ENCODE measurements at places on chromosomes 7 and 10.

DNA sequence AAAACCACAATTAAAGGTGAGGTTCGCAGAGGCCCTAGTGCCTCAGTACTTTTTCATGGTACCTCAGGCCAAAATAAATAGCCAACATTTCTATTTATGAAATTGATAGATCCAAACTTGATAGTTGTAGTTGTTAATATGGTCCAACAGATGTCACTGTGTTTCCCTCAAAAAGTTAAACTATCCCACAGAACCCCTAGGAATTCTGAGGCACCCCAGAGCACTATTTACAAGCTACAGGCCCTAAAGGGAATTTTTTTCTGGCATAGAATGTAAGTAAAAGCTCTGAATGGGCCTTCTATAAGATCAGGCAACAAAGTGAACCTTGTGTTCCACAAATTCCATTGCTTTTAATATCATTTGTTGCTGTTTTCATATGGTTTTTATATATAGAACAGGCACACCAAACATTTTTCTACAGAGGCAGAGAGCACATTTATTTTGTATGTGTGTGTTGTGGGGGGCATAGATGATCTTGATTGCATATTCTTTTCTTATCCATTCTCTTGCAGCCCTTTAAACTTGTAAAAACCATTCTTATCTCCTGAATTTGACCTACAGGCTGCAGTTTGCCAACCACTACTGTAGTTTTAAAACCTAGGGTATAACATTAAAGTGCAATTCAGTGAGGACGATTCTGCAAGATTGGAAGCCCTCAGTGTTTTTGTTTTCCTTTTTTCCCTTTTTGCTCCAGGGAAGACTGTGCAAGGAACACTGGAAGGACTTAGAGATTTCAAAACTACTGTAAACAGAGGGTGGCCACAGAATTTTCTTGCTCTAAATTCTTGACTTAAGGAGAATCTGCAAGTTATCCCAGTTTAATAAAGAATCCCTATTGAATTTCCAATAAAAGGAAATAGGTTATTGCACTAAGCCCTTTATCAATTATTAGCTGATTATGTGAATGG, 3.5 kb upstream of the ARL4A start:
- DNase-seq = no peak

DNA sequence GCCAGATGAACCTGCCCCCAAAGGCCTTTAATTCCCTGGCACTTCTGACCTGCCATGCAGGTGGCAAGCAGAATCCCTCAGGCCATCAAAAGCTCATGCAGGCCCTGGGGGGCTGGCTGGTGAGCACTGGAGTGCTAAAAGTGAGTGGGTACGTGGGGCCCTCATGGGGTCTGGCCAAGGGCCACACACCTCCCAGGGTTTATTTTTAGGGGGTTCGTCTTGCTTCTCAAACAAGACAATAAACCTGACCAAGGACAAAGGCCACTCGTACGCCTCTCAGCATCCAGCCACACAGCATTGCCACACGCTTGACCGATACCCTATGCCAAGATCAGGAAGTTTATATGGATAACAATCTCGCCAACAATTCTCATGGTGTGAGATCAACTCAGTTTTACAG, 33.1 kb upstream of the DOCK1 start:
- DNase-seq = no peak

DNA sequence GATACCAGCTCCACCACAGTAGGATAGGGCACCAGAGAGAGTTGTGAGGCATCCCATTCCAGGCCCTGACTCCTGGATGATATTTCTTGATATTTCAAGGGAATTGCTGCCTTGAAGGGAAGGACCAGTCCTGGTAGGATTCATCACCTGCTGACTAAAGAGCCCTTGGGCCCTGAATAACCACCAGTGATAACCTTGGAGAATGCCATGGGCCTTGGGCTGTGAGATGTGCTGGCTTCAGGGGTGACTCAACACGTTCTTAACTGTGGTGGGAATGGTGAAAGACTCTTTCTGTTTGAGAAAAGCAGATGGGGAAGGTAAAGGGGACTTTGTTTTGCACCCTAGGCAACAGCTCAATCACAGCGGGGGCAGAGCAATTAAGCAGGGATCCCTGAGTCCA, 21.4 kb upstream of the ASZ1 start:
- no peak for DNase-seq

- DNase-seq = no peak
Measured at GRCh38 chr10:70296406-70296899, 12.6 kb upstream of the NPFFR1 start.

GRCh38 chr10:69839696-69840345, 38.1 kb downstream of the COL13A1 start:
- DNase-seq = no peak

DNA sequence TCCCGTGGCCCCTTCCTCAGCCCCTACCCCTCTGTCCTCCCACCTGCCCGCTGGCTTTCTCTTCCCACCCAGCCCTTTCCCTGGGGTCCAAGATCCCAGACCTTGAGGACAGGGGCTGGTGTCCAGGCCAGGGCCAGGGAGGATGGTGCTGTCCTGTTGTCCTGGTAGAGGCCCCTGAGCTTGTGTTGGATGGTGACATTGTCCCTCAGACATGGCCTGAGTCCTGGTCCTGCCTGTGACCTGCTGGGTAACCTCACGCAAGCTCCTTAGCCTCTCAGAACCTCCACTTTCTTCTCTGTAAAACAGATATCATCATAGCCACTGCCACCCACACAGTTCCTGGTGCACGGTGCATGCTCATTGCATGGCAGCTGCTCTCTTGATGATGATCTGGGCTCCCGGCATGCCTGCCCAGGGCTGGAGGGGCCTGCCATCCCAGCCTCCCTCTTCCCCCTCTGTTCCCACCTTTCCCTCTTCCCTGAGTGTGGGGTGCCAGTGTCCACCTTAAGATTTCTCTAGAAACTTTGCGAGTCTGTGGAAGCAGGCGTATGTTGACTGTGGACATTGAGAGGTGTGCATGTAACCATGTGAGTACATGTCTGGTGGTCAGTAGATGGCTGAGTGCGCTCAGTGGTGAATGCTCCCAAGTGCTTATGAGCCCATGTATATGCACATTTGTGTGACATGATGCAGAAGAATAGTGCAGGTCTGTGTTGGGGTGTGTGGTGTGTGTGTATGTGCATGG, 60.4 kb downstream of the NEURL1 start:
- DNase-seq = no peak

- DNase-seq = no peak
Measured at GRCh38 chr7:116702046-116702785, 30.2 kb downstream of the MET start.

DNA sequence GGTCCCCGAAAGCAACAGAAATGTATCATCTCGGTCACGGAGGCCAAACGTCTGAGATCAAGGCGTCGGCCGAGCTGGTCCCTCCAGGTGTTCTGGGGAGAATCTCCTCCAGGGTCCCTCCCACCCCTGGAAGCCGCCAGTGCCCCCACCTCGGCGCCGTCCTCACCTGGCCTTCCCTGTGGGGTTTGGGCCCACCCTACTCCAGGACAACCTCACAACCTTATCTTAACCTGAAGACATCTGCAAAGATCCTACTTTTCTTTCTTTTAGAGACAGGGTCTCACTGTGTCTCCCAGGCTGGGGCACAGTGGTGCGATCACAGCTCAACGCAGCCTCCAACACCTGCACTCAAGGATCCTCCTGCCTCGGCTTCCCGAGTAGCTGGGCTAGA, 33.4 kb downstream of the ADAP1 start:
- no peak for DNase-seq

- DNase-seq = no peak
Measured at GRCh38 chr10:50651808-50652207, 28.1 kb upstream of the SGMS1 start.

- no peak for DNase-seq
Measured at GRCh38 chr7:151999424-152000090, 25.9 kb upstream of the GALNT11 start.

DNA sequence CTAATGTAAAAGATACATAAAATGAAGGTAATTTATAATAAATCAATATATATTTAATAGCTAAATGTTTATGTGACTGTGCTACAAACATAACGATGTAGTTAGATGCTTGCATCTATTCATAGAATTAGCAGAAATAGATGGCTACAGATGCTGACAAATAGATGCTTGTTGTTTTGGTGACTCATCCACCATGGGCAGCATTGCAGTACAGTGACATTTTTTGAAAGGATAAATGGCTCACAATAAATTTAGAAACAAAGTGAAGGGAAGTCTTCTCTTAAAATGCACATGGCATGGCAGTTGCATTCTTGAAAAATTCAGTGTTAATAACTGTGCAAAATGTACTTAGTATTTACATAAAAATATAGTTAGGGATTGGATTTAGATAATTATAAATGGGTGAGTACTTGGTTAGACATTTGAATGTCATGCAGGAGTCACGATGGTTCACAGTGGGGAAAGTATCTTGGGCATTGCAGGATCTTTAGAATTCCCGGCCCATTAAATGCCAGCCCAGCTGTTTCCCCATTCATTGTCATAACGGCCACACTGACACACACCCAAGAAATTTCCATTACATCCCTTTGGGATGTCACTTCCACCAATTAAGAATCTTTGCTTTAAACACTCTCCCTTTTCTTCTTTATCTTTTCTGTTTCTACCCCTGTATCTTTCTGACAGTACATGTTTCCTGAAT, 564.1 kb downstream of the ATRNL1 start:
- no peak for DNase-seq

DNA sequence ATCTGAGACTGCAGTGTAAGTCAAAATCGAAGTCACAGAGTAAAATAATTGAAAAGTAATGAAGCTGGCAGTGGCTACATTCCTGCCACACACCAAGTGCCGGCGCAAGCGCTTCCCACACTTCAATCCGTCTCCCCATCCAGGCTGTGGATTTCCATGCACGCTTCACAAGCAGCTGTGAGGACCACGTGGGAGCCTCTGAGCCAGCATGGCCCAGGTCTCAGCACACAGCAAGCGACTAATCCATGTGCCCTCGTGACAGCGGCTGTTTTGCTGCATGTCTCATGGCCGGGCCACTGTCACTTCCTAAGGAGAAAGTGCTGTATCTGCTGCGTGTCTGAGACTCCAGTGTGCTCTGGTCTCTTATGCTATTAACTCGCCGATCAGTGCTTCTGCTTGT, 566.9 kb downstream of the DNAJB6 start:
- DNase-seq = no peak

GRCh38 chr7:55733241-55734140, 129.1 kb downstream of the SEPTIN14 start:
- no peak for DNase-seq

DNA sequence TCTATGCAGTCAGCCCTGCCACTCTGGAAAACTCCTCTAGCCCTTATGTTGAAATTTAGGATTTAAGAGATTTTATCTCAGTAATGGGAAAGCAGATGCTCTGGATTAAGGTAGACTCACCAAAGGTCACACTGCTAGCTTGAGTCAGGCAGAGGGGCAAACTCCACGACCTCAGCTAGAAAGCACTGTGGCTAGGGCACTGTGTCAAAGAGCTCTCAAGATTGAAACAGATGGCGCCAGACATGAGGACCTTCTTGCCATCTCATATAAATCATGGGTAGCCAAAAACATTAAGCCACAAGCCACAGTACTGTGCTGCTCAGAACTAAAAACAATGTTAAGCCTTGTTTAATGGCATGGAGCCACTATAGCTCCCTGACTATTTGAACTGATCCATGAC, 188.7 kb downstream of the DNAJC1 start:
- no peak for DNase-seq

DNA sequence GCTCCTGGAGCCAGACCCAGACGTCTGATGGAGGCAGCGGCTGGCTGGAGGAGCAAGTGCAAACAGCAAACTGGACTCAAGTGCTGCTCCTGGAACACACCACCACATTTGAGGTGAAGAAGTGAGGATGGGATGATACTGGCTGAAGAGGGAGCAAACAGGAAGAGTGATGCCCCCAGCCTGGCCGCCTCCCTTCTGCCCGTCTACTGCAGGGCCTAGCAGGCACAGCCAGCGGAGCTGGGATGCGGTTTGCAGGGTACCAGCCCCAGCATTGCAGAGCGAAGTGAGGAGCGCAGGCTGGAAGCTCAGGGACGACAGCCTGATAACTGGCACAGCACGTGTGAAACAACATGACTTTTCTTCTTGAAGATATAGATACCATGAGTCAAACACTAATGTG, 111.8 kb upstream of the ZNF32 start:
- no peak for DNase-seq

DNA sequence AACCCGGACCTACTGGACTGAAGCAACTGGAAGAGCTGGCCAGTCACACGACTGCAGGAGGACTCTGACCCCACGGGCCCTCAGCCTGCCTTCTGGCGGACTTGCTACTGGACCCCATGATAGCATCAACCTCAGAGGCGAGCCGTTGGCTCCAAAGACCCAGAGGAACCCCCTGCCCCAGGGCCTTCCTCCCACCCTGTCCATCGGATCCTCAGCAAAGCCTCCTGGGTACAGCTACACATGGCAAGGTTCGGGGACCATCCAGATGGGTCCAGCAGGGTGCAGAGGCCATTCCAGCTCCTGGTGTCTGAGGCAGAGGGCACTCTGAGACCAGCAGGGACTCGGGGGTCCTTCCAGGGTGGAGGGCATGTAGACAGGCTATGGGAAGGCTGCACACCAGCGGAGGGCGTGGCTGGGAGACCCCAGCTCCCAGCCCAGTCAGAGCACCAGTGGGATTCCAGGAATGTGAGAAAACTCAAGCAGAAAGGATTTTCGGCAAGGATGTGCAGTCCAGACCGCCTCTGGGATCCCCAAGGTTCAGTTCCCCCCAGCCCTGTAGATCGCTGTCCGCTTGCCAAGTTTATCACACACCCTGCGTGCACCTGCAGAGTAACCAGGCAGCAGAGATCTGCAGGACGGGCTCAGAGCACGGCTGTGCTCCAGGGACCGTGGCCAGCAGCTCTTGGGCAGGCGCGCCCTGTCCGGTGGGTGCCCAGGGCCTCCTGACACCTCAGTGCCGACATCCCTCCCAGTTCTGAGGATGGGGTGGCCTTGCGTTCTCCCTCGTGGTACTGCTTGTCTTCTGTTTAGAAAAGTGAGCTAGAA, 89.8 kb upstream of the PPP2R2D start:
- DNase-seq = no peak

DNA sequence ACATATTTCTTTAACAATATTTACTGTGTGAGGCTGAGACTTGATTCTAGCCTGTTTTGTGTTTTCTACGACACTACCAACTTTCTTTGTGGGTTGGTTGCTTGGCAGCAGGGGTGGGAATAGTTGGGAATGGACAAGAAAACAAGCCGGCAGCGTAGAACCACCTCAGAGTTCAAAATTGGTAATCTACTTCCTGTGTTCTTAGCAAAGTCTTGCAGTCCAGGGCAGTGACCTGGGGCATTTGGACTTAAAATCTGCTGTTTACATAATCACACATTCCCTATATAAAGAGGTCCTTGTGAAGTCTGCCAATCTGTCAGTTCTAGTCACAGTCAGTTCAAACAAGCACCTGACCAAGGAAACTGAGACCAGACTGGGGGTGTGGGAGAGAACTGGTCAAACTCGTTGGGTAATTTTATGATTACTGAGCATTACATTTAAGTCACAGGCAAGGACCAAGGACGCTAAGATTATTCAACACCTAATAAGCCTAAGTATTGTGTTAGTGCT, 167.9 kb downstream of the CPEB3 start:
- DNase-seq = no peak

- no peak for DNase-seq
Measured at GRCh38 chr10:27088119-27089044, 11.9 kb downstream of the ANKRD26 start.

- DNase-seq = no peak
Measured at GRCh38 chr7:14252458-14252857, 263.0 kb upstream of the ETV1 start.
